ENCODE measurements at places on chromosomes 4 and X. TPM values are rescaled to one million over a fixed set of nuclear protein-coding genes. Genes with fewer than 3 reads are reported as not detected.

Gene MTNR1A
- total RNA-seq, result 1.2 TPM

DNA sequence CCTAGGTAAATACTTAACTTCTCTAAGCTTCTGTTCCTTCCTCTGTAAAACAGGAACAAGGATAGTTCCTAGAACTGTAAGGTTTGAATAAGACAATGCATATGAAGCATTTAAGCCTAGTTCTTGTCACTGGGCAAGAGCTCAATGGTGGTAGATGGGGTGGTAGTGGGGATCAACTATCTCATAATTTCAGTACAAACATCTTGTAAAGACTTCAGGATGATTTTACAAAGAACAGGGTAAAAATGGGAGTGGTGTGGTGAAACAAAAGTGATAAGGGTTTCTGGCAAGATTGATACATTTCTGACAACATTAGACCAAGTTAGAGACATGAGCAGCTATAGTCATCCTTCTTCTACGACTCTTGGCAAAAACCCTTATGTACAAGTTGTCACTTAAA is 137.8 kb downstream of the SCFD2 start:
- H3K4me1 ChIP-seq, result no peaks in the 10 kb centered on the region
- no peaks in the 10 kb centered on the region for H3K36me3 ChIP-seq
- no peaks in the 10 kb centered on the region for H3K27me3 ChIP-seq
- DNase-seq, result no peak

Gene CFAP47
- 0.09 TPM for total RNA-seq

- no peaks in the 10 kb centered on the region for H3K27me3 ChIP-seq
- H3K27ac ChIP-seq, result no peak overlapping the region
- H3K4me3 ChIP-seq, result no peak overlapping the region
- DNase-seq, result no peak
- H3K36me3 ChIP-seq, result no peaks in the 10 kb centered on the region
- H3K4me1 ChIP-seq, result no peaks in the 10 kb centered on the region
Observed at GRCh38 chrX:139736151-139736550, 28.2 kb upstream of the MCF2 start.

DNA sequence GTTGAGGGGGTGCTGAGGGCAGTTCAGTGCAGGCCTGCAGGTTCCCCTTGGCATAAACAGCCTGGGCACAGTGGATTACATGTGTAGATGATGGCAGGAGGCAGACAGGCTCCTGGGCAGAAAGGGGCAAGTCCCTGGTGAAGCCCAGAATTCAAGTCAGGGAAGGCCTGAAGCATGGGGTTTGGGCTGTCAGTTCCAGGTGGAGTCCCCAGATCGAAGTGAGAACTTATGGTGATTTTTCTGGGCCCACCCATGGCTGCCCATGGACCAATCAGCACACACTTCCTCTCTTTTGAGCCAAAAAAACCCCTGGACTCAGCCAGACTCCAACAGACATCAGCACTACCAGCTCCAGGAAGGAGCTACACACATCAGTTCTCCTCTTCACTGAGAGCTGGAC is 529.1 kb downstream of the PPARGC1A start:
- H3K4me1 ChIP-seq, result no peaks in the 10 kb centered on the region
- no peaks in the 10 kb centered on the region for H3K27me3 ChIP-seq
- H3K36me3 ChIP-seq, result no peaks in the 10 kb centered on the region
- DNase-seq, result no peak

Gene WWC2
- total RNA-seq, result 26.9 TPM

- no peak overlapping the region for H3K27ac ChIP-seq
- H3K4me3 ChIP-seq, result no peak overlapping the region
- no peaks in the 10 kb centered on the region for H3K4me1 ChIP-seq
- no peaks in the 10 kb centered on the region for H3K36me3 ChIP-seq
- DNase-seq, result no peak
Observed at GRCh38 chr4:103091601-103092223, 7.9 kb downstream of the BDH2 start.

DNA sequence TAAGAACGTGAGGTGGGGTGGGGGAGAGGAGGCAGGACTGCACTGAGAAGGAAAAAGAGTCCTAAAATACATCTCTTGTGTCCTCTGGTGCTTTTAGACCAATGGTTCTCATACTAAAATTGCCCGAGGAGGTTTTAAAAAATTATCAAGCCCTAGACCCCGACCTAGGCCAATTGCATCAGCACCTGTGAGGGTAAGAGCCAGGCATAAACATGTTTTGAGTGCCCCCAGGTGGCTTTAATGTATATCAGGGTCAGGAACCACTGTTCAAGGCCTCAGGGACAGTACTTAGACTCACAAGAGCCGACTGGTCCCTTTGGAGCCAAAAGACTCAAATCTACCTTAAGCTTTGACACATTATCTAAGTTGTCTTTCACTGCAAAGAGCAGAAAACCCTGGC is 37.5 kb upstream of the TMEM150C start:
- no peaks in the 10 kb centered on the region for H3K36me3 ChIP-seq
- DNase-seq, result no peak
- no peaks in the 10 kb centered on the region for H3K4me1 ChIP-seq
- no peak overlapping the region for H3K4me3 ChIP-seq
- H3K27me3 ChIP-seq, result no peaks in the 10 kb centered on the region

- no peaks in the 10 kb centered on the region for H3K36me3 ChIP-seq
- no peak overlapping the region for H3K27ac ChIP-seq
- H3K4me3 ChIP-seq, result no peak overlapping the region
- no peaks in the 10 kb centered on the region for H3K27me3 ChIP-seq
- DNase-seq, result no peak
Observed at GRCh38 chr4:91111556-91111955, 984.4 kb downstream of the CCSER1 start.

GRCh38 chr4:80454556-80454955 is 119.0 kb downstream of the CFAP299 start:
- no peaks in the 10 kb centered on the region for H3K36me3 ChIP-seq
- H3K27ac ChIP-seq, result no peak overlapping the region
- no peak for DNase-seq
- H3K4me3 ChIP-seq, result no peak overlapping the region

Gene CXorf49
- total RNA-seq, result not detected

DNA sequence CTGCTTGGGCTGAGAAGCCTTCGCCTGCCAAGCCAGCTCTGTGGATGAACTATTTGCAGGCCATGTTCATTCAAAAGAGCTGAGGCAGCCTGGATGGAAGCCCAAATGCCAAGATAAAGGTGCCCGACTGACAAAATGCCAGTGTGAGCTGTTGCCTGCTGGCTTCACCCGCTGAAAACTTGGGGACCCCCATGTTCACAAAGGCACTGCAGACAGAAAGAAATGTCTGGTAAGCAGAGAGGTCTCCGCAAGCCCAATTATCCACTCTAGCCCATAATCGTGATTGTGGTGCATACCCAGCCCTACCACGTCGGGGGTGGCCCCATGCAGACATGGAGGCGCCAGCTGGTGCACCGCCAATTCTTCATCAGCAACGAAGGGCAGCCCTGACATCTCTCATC is 13.0 kb upstream of the SMIM20 start:
- no peak for DNase-seq
- H3K27me3 ChIP-seq, result no peaks in the 10 kb centered on the region
- H3K27ac ChIP-seq, result no peak overlapping the region

DNA sequence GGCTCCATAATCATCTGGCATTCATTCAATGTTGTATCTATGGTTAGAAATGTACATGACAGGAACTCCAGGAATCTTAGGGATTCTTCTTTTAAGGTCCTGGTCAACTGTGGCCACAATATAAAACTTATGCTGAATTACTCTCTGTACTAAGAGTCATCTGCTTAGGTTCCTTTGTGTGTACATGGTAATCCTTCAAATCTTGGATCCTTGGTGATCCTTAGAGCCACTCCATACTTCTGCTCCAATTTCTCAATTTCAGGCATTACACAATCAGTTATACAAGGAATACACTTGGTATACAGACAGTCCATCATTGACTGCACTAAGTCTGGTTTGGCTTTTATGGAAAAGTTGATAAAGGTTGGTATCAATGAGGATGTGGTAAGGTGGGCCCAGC is 5.8 kb downstream of the SRD5A3 start:
- H3K4me1 ChIP-seq, result no peaks in the 10 kb centered on the region
- no peak overlapping the region for H3K27ac ChIP-seq
- H3K4me3 ChIP-seq, result no peak overlapping the region
- no peak for DNase-seq
- no peaks in the 10 kb centered on the region for H3K36me3 ChIP-seq
- H3K27me3 ChIP-seq, result no peaks in the 10 kb centered on the region

- no peaks in the 10 kb centered on the region for H3K27me3 ChIP-seq
- H3K4me3 ChIP-seq, result no peak overlapping the region
- H3K27ac ChIP-seq, result no peak overlapping the region
- H3K36me3 ChIP-seq, result no peaks in the 10 kb centered on the region
- peaks cover 4% of the 10 kb centered on the region for H3K4me1 ChIP-seq
Observed at GRCh38 chr4:26082565-26082964, 168.5 kb downstream of the SMIM20 start.

GRCh38 chr4:154390324-154390723 is 101.3 kb downstream of the DCHS2 start:
- no peaks in the 10 kb centered on the region for H3K27me3 ChIP-seq
- H3K27ac ChIP-seq, result no peak overlapping the region
- no peak overlapping the region for H3K4me3 ChIP-seq
- no peaks in the 10 kb centered on the region for H3K4me1 ChIP-seq

GRCh38 chr4:15003401-15003890 is 1.2 kb downstream of the CPEB2 start:
- peak; percentile 47 for DNase-seq
- no peaks in the 10 kb centered on the region for H3K4me1 ChIP-seq
- H3K36me3 ChIP-seq, result no peaks in the 10 kb centered on the region
- H3K27ac ChIP-seq, result peak overlapping the region; percentile 97

GRCh38 chr4:11005300-11005699 is 320.7 kb upstream of the CLNK start:
- no peak overlapping the region for H3K27ac ChIP-seq
- no peaks in the 10 kb centered on the region for H3K27me3 ChIP-seq
- H3K36me3 ChIP-seq, result no peaks in the 10 kb centered on the region

Gene ZNF81
- total RNA-seq, result 2.6 TPM

DNA sequence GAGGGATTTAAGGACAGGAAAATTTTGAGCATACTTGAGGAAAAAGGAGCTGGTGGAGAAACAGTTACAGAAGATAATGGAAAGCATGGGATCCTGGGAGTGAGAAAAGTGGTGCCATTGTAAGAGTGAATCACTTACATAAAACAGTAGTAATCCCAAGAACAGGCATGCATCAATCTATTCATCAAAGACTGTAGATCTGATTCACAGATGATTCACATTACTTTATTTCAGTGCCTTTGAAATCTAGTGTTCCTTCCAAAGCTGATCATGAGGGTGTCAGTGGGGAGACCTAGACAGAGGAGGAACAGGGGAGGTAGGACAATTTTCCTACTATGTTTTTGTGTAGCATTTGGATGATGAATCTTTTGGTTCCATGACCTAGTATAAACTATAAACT is 102.7 kb downstream of the TAB3 start:
- no peaks in the 10 kb centered on the region for H3K4me1 ChIP-seq
- no peaks in the 10 kb centered on the region for H3K36me3 ChIP-seq
- H3K27ac ChIP-seq, result no peak overlapping the region
- no peak overlapping the region for H3K4me3 ChIP-seq

DNA sequence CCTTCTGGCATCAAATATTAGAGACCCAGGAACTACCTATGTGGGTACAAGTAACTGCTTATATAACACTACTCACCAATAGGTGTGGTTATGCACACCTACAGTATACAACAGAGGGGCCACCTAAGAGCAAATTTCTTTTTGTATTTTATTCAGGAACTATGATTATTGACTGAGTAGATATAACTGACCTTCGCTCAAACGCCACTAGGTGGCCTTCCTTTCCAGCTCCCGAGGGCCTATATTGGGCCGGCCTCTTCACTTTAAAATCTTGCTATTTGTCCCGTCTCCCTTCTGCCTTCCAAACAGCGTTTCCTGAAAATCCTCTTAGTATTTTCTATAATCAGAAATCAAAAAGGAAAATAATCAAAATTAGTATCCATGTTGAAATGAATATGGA is 19.9 kb upstream of the PABPC5 start:
- no peaks in the 10 kb centered on the region for H3K4me1 ChIP-seq
- DNase-seq, result no peak
- H3K4me3 ChIP-seq, result no peak overlapping the region
- H3K27me3 ChIP-seq, result no peaks in the 10 kb centered on the region

- no peak for DNase-seq
- H3K36me3 ChIP-seq, result no peaks in the 10 kb centered on the region
- H3K4me1 ChIP-seq, result no peaks in the 10 kb centered on the region
- H3K27ac ChIP-seq, result no peak overlapping the region
- H3K4me3 ChIP-seq, result no peak overlapping the region
Observed at GRCh38 chr4:158015241-158015640, 157.6 kb downstream of the GASK1B start.
